ENCODE measurements at places on chromosomes 2 and 18.

GRCh38 chr18:79987566-79987965 lies 797 bp downstream of the TXNL4A start:
- DNase-seq: no peak

GRCh38 chr2:109067631-109068125 lies 61.3 kb upstream of the SH3RF3 start:
- no peak for DNase-seq

GRCh38 chr2:17036361-17036760 lies 370.7 kb upstream of the CYRIA start:
- DNase-seq: no peak

DNA sequence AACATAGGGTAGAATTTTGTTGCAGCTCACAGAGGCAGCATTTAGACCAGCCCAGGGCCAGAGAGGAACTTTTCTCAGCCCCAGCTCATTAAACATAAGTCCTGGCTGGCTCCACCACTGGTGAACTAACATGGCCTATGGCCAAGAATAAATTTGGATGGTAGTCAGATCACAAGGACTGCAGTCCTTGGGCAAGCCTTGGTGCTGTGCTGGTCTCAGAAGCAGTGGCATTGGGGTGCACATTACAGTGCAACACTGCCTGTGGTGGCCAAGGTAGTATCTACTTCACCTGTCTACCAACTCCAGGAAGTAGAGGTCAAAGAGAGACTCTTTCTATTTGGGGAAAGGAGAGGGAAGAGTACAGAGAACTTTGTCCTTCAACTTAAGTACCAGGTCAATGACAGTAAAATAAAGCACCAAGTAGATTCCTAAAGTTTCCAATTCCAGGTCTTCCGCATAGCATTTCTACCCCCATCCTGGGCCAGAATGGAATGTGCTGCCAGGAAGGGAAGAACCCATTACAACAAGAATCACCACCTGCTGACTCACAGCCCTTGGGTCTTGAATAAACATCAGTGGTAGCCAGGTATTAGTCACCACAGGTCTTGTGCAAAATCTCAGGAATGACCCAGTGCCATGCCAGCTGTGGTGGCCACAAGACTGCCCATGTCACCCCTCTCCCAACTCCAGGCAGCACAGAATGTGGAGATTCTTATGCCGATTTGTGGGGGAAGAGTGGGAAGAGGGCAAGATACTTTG lies 155.4 kb upstream of the FSIP2 start:
- DNase-seq: no peak

GRCh38 chr2:170217778-170218251 lies 39.9 kb downstream of the MYO3B start:
- no peak for DNase-seq

DNA sequence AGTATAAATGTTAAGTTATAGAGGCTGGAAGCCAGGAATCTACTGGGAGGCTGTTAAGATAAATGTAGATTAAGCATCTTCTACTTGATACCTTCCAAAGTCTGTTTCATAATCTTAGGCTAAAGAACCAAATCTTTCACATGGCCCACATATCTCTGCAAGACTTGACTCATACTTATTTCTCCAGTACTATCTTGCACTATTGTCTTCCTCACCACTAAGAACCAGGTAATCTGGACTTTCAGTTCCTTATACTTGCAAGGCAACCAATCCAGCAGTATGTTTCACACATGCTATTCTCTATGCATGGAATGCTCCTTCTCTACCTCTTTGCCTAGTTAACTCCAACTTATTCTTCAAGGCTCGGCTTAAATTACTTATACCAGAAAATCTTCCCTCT lies 62.2 kb downstream of the RBMS1 start:
- DNase-seq: no peak
